ENCODE measurements at places on chromosomes 3 and 15.

DNA sequence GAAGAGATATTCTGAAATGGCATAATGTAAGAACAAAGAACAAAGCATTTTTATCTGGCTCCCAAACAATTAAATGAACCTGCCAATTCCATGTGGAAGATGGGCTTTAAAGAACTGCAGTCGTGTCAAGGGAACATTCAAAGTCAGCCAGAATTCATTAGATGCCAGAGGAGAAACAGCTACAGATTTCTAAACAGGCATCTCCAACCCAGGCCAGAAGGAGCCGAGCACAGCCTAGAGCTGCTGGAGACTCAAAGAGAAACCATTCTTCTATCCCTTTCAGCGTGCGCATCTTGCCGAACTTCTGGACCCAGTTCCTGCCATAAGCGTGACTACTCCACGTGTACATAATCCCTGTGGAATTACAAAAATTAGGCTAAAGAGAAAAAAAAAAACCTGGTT is 60.4 kb downstream of the MB21D2 start:
- DNase-seq = no peak

- no peak for DNase-seq
These were observed 13.2 kb downstream of the PFN2 start for GRCh38 chr3:149957361-149958125.

DNA sequence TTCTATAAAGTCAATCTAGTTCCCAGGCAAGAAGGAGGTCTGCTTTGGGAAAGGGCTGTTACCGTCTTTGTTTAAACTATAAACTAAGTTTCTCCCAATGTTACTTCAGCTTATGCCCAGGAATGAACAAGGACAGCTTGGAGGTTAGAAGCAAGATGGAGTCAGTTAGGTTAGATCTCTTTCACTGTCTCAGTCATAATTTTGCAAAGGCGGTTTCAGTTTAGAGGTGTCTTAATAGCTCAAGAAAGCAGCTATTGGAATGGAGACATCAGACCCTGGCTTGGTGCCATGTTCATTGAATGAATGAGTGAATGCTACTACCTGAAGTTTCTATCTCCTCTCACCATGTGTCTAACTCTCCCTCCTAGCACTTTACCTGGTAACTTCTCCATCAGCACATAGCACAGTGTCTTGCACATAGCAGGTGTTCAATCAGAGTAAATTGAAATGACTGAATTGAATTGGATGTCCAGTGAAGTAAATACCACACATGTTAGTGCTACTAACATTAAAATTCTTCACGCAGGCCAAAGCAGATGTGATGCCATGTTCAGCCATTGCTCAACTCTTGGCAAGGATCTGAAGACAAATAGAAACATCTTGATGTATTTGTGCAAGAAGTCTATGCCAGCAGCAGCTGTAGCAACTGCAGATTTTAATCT is 28.2 kb downstream of the CLEC3B start:
- peak; percentile 36 for DNase-seq

DNA sequence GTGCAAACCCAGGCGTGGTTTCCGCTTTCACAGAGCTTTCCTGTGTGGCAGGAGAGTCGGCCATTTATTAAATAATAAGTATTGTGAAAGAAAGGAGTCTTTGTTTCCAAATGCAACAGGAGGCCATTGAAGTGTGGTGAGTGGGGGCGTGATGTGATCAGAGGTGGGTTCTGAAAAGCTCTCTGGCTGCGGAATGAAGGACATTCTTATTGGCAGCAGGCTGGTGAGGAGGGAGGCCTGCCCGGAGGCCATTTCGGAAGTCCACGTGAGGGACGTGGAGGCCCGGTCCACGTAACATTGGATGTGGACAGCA is 11.1 kb downstream of the ARNT2 start:
- no peak for DNase-seq

GRCh38 chr15:96273317-96274086 is 57.0 kb upstream of the NR2F2 start:
- no peak for DNase-seq

- DNase-seq = no peak
These were observed 74.0 kb downstream of the CHSY1 start for GRCh38 chr15:101177866-101178265.

DNA sequence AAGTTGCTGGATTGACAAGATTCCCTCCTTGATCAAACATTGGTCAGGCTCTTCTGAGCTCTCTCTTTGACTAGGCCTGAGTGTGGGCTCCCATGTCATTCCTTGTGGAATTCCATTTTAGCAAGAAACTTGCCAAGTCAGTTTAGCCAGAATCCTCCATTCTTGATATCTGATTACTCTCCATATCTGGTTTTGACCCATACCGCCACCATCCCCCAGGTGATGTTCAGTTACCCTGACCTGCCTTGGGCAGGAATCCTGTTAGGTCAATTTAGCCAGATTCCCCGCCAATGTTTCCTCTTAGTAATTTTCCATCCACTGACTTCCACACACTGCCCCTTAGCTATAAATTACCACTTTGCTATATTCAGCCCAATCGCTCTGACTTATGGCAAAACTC is 1.0 kb upstream of the PCCB start:
- DNase-seq = no peak

DNA sequence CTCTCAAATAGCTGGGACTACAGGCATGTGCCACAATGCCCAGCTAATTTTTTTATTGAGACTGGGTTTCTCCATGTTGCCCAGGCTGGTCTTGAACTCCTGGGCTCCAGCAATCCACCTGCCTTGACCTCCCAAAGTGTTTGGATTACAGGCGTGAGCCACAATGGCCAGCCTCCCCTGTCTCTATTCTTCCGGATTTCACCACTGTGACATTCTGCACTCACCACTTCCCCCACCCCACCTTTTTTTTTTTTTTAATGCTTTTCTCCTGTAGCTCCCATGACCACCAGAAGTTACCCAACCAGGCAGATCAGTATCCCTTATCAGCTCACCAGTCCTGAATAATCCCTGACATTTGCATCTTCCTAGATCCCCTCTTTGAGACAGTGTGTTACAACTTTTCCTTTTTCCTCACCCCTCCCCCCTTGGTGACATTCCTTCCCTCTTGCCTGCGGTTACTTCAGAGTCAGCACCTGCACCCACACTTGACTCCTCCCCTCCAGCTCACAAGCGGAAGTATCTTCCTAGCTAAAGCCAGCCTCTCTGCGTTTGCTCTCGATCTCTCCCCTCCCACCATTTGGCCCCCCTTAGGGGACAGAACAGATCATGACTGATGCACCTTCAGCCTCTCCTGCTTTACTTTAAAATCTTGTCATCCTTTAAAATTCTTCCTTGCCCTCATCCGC is 13.5 kb upstream of the ZNF592 start:
- no peak for DNase-seq

- DNase-seq = no peak
These were observed 138.9 kb upstream of the SGO1 start for GRCh38 chr3:20324664-20325478.

DNA sequence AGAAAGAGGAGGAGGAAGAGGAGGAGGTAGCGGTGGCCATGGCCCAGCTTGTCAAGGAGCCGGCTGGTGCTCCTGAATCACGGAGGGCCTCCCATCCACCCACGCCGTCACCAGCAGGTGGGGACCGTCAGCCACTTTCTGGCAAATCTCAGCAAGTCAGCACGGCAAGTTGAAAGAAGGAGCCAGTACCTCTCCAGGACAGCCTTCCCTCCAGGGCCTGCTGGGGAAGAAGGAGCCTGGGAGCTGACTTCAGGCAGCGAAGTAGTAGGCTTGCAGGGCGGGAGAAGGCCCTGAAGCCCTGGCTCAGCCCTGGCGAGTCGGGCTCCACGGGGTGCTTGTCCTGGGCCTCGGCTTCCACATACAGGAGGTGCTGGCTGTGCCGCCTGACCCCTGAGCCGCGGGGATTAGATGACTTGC is 99.2 kb upstream of the TRPM1 start:
- no peak for DNase-seq

DNA sequence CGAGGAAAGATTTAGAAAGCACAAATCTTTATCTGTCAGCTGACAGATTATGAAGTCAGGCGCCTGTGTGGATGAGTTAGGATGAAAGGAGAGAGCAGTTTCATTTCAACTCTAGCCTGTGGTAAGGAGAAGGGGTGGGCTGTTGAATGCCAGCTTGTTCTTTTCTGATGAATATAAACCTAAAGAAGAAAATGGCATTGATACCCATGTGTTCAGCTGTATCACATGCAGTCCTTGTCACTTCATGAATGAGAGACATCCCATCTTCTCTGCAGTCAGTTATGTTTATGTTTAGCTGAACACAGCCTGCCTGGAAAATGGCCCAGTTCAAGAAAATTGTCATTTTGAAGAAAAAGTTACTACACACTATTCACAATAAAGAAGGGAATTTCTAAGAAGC is 345.7 kb upstream of the RBMS3 start:
- no peak for DNase-seq

GRCh38 chr15:49610157-49610918 is 10.3 kb downstream of the FAM227B start:
- DNase-seq = no peak

- no peak for DNase-seq
These were observed 249.1 kb downstream of the OTOL1 start for GRCh38 chr3:161745741-161746140.

GRCh38 chr3:182486463-182486862 is 306.8 kb upstream of the ATP11B start:
- peak; percentile 48 for DNase-seq

GRCh38 chr15:43943511-43943910 is 116.7 kb downstream of the WDR76 start:
- DNase-seq = no peak

- DNase-seq = no peak
These were observed 61.3 kb downstream of the ERC2 start for GRCh38 chr3:56406826-56407515.

- no peak for DNase-seq
These were observed 417 bp downstream of the HACD2 start for GRCh38 chr3:123584284-123584987.

DNA sequence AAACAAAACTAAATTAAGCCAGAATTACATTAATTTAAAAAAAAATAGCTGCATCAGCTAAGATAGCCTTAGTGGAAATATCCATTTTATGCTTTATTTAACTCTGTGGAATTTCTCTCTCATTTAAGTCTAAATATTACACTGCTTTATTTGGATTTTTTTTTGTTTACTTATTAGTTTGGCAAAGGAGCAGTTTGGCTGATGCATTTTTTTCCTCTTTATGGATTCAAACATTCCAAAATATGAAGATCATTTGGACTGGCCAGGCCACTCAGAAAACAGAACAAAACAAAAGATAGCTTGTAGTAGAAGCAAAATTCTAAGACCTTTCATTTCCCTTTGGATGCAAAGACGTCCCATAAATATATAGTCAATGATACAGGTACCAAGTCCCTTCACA is 707.3 kb upstream of the UBE2E2 start:
- no peak for DNase-seq
